ENCODE measurements at places on chromosomes 7 and 10.

DNA sequence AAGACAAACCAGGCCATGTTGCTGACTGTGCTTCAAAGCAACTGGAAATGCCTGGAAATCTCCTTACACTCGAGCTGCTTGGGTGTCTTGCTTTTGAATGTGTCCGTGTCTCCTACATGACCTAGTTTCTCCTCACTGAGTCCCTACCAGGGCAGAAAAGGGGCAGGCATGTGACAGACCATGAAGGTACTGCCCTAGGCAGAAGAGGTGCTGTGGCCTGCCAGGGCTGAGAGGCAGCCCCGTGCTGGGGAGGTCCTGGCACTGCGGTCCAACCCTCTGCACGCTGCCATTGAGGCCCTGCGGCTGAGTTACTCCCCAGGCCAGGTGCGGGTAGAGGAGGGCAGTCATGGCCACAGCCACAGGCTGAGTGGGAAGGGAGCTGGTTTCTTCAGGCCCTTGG lies 159.3 kb downstream of the LYZL1 start:
- no peak for DNase-seq

GRCh38 chr7:1596181-1597043 lies 26.6 kb upstream of the PSMG3 start:
- DNase-seq: no peak

GRCh38 chr10:132937861-132938260 lies 4.5 kb downstream of the CFAP46 start:
- no peak for DNase-seq

GRCh38 chr10:34739915-34740314 lies 75.2 kb downstream of the PARD3 start:
- peak; percentile 71 for DNase-seq

- peak; percentile 35 for DNase-seq
These were observed 9.1 kb downstream of the KLF6 start for GRCh38 chr10:3775696-3776551.

DNA sequence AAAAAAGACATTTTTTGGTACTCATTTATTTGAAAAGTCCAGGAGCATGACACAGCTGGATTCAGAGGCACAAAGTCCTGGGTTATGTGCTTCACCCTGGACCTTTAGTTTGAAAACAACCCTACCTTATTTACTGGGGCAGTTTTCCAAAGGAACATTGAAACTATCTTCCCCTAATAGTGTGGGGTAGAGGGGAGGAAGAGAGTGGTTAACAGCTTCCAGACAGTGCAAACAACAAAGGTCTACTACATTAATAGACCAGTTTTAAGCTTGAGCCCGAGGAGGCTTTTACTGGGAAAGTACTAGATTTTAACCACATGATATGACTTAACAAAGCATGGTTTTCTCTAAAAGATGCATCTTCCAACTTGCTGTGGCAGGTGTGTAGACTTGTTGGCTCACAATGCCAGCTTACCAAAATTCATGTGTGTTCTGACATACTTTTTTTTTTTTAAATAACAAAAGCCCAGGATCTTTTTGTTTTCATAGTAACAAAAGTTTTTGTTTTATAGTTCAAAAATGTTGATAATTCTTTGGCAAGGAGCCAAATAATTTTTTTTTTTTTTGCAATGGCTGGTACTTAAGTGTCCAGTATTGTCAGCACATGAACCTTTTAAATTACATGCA lies 1.8 kb downstream of the GSTO1 start:
- DNase-seq: peak; percentile 32

Data from DND-41 (cell line).